ENCODE measurements at places on chromosomes 3 and 15. TPM values are rescaled to one million over a fixed set of nuclear protein-coding genes. Genes with fewer than 3 reads are reported as not detected.

The CCR8 gene
- total RNA-seq: not detected

The PAK2 gene
- total RNA-seq: 124 TPM

The C3orf80 gene
- total RNA-seq: 13.7 TPM

The CASR gene
- total RNA-seq: not detected

The COL8A1 gene
- 118 TPM for total RNA-seq

The RHOV gene
- total RNA-seq: 0.43 TPM

The NMB gene
- 6.4 TPM for total RNA-seq

The SLC12A1 gene
- not detected for total RNA-seq

The PPARG gene
- 4.4 TPM for total RNA-seq

The CCDC9B gene
- total RNA-seq: 10.1 TPM

The SNX33 gene
- 25.6 TPM for total RNA-seq

The ADAMTS9 gene
- total RNA-seq: 7.5 TPM

The KLF15 gene
- 0.29 TPM for total RNA-seq

The RTP4 gene
- 1.2 TPM for total RNA-seq

The SV2B gene
- total RNA-seq: not detected

The PPP1R14D gene
- total RNA-seq: not detected

The PPM1L gene
- 6.3 TPM for total RNA-seq

The FEZF2 gene
- not detected for total RNA-seq

Measured in astrocyte (in vitro differentiated cells and primary cell).